Activated gamma-delta T cell treated with Interleukin-2 at 50 U/mL for 16 hours (primary cell): ENCODE measurements at places on chromosomes 6 and 20.

GRCh38 chr20:51833326-51833725 is 31.0 kb upstream of the SALL4 start:
- no peak for DNase-seq

- DNase-seq = no peak
Observed at GRCh38 chr6:125307964-125308615, 6.3 kb upstream of the HDDC2 start.

GRCh38 chr20:58918621-58919020 is 62.4 kb upstream of the NELFCD start:
- DNase-seq = no peak

DNA sequence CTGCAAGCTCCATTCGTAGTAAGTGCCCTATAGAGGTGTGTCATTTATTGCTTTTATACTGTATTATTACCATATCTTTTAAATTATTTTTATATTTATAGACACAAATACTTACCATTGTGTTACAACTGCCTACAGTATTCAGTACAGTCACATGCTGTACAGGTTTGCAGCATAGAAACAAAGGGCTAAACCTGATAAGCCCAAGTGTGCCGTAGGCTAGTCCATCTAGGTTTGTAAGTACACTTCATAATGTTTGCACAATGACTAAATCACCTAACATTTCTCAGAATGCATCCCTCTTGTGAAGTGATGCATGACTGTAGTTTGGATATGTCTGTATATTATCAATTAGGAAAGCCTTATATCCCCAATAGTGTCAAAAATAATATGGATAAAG is 122.8 kb downstream of the CLVS2 start:
- no peak for DNase-seq

DNA sequence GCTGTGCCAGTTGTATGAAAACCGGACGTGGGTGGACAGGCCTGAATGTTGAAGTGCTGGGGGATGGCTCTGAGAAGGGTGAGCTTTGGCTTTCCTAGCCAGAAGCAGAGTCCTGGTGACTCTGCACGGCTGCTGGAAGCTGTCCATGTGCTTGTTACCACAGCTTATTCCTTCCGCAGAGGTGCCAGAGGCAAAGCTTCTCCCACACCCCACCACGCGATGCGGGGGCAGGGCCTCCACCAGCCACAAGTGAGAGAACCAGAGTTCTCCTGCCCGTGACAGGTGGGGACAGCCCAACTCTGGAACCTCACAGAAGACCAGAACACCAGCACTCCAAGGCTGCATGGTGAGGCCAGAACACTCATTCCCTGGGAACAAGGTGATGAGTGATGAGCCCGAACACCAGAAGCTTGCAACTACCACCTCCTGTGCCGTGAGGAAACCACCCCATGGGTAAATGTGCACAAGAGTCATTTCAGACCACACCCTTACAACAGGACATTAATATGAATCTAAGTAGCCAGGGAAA is 36.7 kb downstream of the JAG1 start:
- no peak for DNase-seq

GRCh38 chr6:81834141-81834681 is 81.7 kb upstream of the TENT5A start:
- DNase-seq = no peak

- no peak for DNase-seq
Observed at GRCh38 chr6:150668900-150669302, 69.2 kb downstream of the PLEKHG1 start.

DNA sequence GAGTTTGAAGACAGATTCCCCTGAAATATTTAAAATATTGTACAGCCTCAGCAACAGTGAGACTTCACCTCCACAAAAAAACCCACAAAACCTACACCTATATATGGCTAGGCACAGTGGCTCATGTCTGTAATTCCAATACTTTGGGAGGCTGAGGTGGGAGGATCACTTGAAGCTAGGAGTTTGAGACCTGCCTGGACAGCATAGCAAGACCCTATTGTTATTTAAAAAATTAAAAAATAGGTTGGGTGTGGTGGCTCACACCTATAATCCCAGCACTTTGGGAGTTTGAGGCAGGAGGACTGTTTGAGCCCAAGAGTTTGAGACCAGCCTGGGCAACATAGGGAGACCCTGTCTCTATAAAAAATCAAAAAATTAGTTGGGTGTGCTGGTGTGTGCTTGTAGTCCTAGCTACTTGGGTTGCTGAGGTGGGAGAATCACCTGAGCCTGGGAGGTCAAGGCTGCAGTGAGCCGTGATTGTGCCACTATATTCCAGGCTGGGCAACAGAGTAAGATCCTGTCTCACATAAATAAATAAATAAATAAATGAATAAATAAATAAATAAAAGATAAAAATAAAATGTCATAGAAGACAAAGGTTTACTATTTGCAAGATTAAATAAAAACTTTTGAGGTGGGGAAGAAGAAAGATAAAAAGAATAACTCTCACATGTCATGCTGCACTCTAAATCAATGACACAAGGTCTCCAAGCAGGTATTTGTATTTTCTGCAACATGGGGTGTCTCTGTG is 51.1 kb downstream of the RARS2 start:
- DNase-seq = no peak

GRCh38 chr20:11852189-11852588 is 65.5 kb upstream of the BTBD3 start:
- DNase-seq = no peak

- DNase-seq = no peak
Observed at GRCh38 chr6:16324606-16325225, 86.3 kb downstream of the GMPR start.

- no peak for DNase-seq
Observed at GRCh38 chr6:169424149-169424804, 170.6 kb upstream of the THBS2 start.

- DNase-seq = no peak
Observed at GRCh38 chr6:74872754-74873476, 332.9 kb downstream of the COL12A1 start.

GRCh38 chr20:52425701-52426100 is 234.1 kb upstream of the ZFP64 start:
- DNase-seq = no peak

- no peak for DNase-seq
Observed at GRCh38 chr20:17941087-17941825, 27.3 kb downstream of the SNX5 start.

GRCh38 chr20:50762045-50762422 is 30.7 kb downstream of the PARD6B start:
- no peak for DNase-seq

- no peak for DNase-seq
Observed at GRCh38 chr6:159700970-159701369, 7.9 kb upstream of the SOD2 start.

GRCh38 chr6:104404377-104404776 is 455.3 kb downstream of the HACE1 start:
- no peak for DNase-seq

- DNase-seq = no peak
Observed at GRCh38 chr20:58967652-58968429, 13.2 kb upstream of the NELFCD start.

- no peak for DNase-seq
Observed at GRCh38 chr6:15472621-15473020, 190.2 kb downstream of the DTNBP1 start.

GRCh38 chr20:40600441-40601219 is 88.4 kb downstream of the MAFB start:
- no peak for DNase-seq

DNA sequence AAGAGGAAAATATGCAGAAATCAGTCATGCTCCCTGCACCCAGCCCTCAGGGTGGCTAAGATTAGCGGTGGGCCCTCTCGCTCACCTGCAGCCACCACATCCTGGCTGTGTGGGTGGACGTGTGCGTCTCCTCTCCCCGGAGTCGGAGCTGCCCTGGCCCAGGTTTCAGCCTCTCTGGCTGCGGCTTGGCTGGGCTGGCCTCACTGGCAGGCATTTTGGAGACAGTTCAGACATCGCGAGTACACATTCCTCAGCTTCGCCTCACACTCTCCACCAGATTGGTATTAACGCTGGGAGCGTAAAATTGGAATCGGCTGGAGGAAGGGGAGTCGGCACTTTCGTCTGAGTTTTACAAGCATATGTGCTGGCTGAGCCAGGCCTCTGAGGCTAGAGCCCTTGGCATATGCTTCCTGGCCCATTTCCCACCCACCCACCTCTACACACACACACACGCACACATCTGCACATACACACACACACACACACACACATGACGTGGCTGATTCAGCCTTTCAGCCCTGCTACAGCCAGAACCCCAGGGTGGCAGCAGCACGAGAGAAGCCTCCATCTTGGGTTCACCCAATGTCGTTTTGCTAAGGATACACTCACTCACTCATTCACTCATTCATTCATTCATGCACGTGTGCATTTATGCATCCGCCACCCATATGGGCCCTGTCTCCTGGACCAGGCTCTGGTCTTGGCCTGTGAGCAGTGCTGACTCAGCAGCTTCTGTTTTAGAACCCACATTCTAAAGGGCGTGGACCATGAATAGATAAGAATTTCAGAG is 42.9 kb downstream of the BCAS4 start:
- no peak for DNase-seq

GRCh38 chr6:79453558-79454042 is 83.6 kb downstream of the LCA5 start:
- no peak for DNase-seq

DNA sequence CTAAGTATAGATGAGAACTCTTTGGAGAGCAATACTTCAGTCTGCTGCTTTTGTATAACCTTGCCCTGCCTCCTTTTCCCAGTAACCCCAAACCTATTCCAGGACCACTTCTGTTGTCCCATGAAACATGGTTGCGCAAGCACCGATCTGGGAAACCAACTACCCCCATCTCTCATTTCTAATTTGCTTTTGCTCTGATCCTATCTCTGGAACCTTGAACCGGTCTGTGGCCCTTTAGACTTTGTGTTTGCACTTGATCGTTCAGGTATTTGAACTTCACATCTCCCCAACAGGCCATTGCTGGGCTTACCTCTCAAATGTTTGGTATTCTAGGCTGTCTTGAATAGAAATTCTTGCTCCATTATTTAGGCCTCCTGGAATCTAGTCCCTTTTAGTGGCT is 25.0 kb downstream of the L3MBTL3 start:
- no peak for DNase-seq

DNA sequence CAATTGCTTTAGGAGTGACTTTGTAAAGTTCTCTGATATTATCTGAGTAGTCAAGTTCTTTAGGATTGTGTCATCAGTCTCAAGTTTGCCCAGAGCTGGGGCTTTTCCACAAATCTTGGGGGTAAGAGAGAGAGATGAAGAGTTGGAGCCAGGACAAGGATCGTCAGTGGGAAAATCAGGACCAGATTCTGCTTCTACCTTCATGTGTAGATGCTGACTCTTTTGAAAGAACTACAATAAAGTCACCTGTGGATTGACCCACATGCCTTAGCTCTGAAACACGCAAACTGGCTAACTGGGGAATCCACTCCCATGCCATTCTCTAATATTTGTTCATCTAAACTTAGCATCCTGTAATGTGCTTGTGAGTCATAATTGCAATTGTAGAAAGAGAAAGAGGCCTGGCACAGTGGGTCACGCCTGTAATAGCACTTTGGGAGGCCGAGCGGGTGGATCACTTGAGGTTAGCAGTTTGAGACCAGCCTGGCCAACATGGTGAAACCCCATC is 15.6 kb upstream of the BICRAL start:
- no peak for DNase-seq

DNA sequence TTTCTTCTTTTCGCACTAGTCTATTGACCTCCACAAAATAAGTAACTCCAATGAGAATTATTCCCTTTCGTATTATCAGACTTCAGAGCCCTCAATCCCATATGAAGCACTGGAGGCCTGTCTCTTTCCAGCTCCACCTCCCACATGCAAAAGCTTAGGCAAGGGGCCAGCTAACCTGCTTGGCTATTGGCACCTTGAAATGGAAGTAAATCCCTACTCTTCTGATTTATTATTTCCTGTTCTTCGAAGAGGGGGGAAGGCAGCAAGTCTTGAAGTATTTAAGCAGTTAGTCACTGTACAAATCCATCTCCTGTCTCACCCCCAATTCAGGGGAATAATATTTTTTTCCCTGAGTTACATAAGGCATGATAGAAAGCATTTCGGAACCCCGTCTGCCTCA is 577.8 kb downstream of the MAFB start:
- DNase-seq = no peak

DNA sequence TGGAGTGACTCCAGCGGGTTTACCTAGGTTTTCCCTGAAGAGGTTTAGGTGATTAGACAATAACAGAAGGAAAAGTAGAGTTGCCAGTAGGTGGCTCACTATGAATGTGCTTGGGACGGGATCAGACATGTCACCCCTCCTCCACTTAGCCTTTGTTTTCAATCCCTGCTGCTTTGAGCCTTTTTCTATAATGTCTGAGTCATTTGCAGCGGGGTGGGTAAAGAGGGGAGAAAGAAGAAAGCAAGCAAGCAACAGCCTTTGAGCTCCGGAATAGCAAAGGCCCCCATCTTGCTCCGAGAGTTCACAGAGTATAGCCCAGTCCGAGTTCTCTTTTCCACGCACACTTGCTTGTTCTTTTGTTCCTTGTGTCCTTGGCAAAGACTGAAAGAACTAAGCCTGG is 129.1 kb downstream of the PACRG start:
- no peak for DNase-seq

DNA sequence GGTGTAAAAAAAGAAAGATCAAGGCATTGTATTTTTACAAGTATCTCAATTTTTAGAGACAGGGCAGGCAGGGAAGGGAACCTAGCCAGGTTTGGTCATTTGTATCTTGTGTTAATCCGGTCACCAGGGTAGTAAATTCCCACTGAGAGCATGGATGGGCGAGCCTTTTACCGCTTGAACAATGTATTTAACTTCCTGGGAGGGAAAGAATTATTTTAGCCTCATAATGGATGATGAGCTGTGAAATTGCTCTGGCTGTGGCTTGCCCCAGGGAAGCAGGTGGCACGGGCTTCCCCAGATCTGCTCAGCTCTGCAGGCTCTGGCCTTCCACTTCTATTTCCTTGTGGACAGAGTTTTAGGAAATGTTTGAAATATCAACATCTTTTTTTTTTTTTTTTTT is 72.9 kb downstream of the TOX2 start:
- no peak for DNase-seq

GRCh38 chr6:169646906-169647567 is 54.8 kb downstream of the WDR27 start:
- no peak for DNase-seq

GRCh38 chr6:152846825-152847224 is 96.2 kb downstream of the VIP start:
- DNase-seq = no peak

GRCh38 chr20:8385247-8385646 is 253.2 kb downstream of the PLCB1 start:
- no peak for DNase-seq

DNA sequence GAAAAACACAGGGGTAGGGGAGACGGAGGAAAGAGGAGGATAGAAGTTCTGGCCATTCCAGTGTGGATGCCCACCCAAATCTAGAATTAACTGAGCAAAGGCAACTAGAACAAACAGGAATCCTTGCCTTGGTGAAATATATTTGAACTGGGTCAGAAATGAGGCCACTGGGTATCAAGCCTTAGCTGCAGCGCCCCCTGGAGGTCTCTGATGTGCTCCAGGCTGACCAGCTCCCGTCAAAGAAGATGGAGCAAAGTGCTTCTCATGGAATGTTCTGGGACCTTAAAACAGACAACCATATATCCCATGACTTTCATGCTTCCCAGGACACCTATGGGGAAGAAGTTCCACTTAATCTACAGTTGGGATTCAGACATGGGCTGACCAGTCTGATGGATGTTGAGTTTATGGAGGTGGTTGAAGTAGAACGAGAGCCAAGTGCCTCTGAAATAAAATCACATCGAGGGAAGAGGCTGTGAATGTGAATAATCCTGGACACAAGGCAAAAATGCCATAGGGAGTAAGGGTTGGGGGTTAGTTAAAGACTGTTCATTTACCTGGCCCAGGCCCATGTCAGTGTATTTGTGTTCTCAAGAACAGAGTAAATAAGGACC is 50.4 kb downstream of the HLA-DPB1 start:
- DNase-seq = peak; percentile 62
